CD4-positive, alpha-beta T cell treated with Interleukin-10 for 1 hour (primary cell): ENCODE measurements at places on chromosomes 7 and 10.

DNA sequence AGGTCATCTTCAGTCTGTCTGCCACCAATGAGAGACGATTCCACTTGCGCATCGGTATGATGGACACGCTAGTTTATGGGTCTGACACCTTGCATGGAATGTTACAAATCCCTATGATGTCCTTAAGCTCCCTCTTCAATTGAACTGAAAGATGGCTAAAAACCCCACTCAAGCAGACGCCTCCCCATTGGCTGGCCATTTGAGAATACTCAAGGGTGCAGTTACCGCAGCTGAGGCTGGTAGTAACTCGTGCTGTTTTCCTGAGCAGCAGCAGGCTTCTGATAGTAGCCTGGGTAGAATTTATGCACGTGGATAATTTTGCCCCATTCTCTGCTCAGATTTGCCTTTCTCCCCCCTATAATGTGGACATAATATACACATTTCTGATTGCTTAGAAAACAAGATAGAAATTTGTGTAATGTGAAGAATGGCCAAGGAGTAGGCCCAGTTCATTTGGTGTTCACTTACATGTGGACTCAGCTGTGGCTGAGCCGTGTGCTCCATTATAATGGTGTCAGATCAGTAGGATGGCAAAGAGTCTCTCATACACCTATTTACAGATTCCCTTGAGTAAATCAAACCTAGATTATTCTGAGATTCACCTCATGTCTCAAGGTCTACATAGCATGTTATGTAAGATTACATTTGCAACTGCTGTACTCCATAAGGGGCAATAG is 142.8 kb downstream of the HIBADH start:
- DNase-seq, result no peak

- no peak for DNase-seq
Observed at GRCh38 chr10:77582710-77583115, 54.9 kb downstream of the KCNMA1 start.

DNA sequence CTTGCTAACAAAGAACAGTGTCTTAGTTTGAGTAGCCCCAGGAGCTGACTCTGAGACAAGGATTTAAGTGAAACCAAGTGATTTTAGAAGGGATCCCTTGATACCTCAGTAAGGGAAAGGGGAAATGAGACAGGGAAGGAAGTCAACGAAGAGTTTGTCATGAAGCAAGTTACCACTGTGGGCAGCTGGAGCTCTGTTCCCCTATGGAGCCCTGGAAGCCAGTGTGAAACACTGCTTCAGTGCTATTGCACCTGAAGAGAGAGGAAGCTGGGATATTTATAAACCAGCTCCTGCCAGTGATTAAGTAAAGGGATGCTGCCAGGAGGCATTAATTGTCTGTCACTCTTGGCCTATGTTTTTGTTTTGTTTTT is 58.9 kb upstream of the WAPL start:
- no peak for DNase-seq

- DNase-seq, result no peak
Observed at GRCh38 chr10:78655979-78656378, 412.8 kb upstream of the ZMIZ1 start.

GRCh38 chr7:150820578-150821198 is 20.1 kb downstream of the TMEM176A start:
- no peak for DNase-seq

DNA sequence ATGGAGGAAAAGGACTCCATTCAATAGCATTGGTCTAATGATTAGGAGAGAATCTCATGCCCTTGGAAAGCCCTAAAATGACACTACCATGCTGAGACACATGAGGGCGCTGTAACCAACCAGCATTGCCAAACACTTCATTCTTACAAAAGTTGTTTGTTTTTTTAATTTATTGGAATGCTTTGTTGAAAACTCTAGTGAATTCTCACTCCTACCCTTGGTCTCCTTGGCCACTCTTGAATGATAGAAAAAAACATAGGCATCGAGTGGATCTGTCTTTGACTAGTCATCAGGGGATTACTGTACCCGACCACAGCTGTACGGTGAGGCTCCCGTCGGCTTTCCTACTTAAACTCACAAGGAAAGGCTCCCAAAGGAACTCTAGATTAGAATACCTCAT is 29.3 kb upstream of the ADD3 start:
- peak; percentile 74 for DNase-seq

DNA sequence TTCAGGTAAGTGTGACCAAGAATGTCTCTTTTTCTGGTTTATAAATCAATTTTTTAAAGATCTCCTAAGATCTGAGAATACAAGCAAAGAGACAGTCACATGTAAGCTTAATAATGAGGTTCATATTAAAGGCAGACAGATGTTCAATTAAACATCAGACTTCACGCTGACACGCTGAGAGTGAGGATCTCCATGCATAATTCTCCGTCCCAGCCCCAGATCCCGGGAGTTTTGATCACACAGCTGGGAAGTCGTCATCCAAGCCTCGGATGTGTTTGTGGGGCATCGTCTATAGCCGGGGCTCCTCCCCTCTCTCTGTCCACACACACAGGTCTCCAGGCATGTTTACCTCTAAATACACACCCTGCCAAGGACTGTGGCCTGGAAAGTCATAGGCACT is 223.2 kb downstream of the PTPRN2 start:
- DNase-seq, result no peak

GRCh38 chr10:121684276-121684675 is 86.0 kb upstream of the FGFR2 start:
- DNase-seq, result no peak

DNA sequence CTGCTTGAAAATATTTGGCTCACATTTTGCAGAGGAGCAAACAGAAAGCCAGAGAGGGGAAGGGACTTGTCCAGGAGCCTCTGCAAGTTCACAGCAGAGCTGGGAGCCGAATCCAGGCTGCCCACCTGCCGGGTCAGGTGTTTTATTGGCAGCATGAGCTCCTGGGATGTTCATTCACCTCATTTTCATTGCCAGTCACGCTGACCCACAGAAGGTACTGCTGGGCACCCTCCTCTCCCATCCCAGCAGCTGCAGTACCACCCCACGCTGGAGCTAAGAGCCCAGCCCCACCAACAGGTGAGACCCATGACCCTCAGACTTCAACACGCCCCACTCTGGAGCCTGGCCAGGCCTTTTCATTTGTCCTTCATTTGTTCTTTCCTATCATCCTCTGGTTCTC is 102.7 kb downstream of the GRID1 start:
- no peak for DNase-seq

DNA sequence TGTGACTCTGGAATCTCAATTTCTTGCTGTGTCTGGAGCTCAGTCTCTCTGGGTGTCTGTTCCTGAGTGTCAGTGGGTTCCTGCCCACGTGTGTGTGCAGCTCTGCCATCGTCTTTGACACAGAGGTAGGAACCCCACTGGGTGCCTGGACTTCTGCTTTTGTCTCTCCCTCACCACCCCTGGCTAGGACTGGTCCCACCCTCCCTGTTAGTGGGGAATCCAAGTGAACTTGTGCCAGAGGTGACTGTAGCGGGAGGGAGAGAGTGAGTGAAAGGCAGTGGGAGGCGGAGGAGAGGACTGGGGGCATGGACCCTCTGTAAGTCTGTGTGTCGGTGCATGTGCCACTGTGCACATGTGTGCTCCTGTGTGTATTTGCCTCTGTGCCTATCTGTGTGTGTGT is 299.9 kb upstream of the ZMIZ1 start:
- no peak for DNase-seq

GRCh38 chr7:43113622-43114457 is 1.4 kb downstream of the HECW1 start:
- no peak for DNase-seq

DNA sequence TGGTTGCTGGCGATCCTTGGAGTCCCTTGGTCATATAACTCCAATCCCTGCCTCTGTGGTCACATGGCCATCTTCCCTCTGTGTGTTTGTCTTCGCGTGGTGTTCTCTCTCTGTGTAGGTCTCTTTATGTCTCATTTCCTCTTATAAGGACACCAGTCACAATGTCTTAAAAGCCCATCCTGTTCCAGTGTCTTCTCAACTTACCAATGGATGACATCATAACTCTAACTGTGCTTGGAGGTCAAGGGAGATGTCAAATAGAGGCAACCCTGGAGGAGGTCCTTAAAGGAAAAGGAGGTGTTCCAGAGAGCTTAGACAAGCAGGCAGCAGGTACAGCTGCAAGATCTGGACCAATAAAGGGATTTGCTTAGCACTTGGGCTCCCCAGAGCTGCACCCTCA is 143.0 kb downstream of the BUB3 start:
- no peak for DNase-seq

DNA sequence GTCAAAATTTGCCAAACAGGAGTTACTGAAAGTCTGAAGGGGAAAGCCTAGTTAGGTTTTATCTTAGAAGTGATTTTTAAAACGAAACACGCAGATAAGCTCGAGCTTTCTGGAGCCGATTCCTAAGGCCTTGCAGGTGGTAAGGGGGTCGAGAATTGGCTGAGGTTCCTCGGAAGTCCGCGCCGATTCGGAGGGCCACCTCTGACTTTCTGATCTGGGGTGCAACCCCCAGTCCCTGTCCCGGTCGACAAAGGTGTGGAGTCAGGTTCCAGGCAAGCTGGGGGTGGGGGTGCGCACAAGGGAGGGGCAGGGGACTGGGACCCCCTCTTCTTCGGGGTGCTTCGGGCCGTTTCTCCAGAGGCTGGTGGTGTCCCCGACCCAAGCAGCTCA is 701 bp upstream of the CUL1 start:
- no peak for DNase-seq

GRCh38 chr7:134089446-134089845 is 37.7 kb upstream of the LRGUK start:
- no peak for DNase-seq

DNA sequence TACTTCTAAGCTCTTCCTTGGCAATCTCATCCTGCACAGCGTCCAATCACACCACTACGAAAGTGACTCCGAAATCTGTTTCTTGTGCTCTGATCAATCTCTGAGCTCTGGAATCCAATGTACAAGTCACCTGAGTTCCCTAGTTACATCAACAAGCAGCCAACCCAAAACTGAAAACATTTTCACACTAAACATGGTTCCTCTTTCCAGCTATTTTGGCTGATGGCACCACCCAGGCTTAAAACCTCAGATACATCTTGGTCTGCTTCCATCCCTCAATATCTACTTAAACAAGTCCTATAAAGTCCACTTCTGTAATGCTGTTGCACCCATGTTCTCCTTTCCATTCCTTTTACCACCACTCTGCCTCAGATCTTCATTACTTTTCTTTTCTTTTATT is 3.6 kb downstream of the BLOC1S2 start:
- no peak for DNase-seq

GRCh38 chr7:76395965-76396726 is 13.4 kb downstream of the SSC4D start:
- DNase-seq, result no peak

DNA sequence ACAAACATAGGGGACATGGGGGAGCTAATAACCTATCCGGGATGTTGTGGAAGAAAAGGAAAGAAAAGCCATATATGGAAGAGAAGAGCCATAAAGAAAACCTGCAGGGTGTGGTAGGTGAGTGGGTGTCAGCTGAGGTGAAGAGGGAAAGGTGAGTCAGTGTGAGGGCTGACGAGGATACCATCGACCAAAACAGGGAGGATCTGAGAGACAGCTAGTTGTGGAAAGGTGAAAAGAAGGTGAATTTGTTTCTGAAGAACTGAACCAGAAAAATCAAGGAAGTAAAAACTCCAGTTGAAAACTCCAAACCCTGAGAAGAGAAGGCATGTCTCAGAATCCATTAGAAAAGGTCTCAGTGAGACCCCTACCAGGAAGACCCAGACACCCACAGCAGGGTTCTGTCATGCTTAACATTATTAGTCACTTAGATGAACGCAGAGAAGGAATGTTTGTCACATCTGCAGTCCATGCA is 4.1 kb downstream of the BLNK start:
- no peak for DNase-seq

- DNase-seq, result no peak
Observed at GRCh38 chr7:16210171-16210570, 211.2 kb downstream of the CRPPA start.

- DNase-seq, result no peak
Observed at GRCh38 chr7:69864274-69864673, 266.0 kb downstream of the AUTS2 start.

DNA sequence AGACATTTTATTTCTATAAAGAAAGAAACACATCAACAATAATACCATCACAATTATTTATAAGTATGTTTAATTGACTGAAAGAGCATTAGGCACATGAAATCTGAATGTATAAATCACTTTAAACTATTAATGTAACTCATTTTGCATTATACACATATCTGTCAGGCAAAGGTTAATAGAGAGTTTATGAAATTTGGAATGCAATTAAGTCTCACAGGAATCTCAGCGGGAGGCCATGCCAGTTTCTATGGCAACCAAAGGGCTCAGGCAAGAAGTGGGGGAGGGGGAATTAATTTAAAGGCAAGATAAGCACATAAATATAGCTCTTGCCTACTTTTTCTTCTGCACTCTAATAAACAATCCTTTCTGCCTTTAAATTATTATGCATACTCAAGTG is 152.6 kb downstream of the SLC16A9 start:
- no peak for DNase-seq

DNA sequence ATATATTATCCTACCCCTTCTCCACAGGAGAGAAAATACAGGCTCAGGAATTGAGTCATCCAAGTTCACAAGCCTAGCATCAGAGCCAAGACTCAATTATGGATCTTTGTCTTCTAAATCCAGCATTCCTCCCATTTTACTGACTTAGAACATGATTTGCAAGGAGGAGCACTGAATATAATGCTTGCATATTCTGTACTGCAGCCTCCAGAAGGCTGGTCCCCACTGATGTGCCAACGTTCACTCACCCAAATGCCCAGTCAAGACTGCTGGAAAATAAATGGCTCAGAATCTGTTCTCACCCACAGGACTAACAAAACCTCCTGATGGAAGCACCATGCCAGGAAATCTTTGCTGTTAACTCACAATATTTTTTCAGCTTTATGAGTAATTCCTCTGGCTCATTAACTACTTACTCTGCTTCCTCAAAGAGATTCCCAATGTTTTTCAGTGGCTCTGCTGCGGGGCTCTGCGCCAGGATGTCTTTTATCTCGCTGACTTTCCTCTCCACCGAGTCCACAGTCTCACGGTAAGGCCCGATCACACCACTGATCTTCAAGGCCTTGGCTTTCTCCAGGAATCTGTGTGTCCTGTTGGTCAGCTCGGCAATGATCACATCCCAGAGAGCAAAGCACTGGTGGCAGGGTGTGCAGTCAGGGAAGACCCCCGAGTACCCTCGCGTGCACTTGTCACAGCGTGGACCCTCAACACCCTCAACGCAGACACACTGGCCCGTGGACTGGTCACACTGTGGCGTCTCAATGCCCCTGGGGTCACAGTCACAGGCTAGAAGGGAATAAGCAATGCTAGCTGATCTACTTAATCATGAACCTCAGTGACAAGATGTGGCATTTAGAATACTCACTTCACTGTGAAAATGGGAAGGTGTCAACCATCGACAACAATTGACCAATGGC is 48.8 kb downstream of the DLD start:
- DNase-seq, result no peak

DNA sequence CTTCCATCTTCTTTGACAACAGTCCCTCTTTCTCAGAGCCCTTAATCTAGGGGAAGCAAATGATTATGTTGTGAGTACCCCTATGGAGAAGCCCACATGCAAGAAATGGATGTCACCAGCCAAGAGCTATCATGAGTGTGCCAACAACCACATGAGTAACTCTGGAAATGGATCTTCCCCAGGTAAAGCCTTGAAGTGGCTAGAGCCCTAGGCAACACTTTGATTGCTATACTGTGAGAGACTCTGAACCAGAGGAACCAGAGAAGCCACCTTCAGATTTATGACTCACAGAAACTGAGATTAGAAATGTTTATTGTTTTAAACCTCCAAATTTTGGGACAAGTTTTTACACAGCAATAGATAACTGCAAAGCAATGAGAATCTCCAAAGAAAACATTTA is 60.9 kb upstream of the COL1A2 start:
- no peak for DNase-seq
